ENCODE measurements at places on chromosomes 13 and 19.

- DNase-seq = no peak
Measured at GRCh38 chr13:95679722-95680121, 2.8 kb downstream of the DNAJC3 start.

DNA sequence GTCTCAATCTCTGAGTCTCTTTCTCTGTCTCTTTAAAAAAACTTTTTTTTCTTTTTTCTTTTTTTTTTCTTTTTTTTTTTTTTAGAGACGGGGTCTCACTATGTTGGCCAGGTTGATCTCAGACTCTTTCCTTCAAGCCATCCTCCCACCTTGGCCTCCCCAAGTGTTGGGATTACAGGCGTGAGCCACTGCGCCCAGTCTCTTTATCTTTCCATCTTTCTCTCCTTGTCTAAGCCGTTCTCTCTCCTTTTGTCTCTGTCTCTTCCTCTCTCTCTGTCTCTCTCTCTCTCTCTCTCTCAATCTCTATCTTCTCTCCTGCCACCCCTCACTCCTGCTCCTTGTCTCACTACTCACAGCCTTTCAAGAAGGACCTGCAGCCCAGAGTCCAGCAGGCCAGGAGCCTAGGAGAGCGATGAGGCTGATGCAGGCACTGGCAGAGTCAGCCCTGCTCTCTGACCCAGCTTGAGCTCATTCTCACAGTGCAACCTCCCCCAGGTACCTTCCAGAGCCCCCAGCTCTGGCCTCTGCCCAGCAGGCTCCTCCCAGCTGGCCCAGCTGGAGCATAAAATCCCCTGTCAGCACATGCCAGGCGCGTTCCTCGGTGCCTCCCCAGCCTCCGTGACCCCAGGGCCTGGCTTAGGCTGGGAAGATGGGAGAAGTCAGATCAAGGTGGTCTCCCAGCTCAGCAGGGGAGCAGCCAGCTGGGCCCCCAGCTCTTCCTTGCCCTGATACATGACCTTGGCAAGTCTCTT lies at the start of gene NPHS1:
NPHS1 (minus strand) TSS at position 476 of the 752 bp plus-strand sequence. CDS start 667 bp downstream, outside the sequence.
- no peak for DNase-seq

- DNase-seq = no peak
Measured at GRCh38 chr13:45242070-45242469, 41.2 kb upstream of the KCTD4 start.

DNA sequence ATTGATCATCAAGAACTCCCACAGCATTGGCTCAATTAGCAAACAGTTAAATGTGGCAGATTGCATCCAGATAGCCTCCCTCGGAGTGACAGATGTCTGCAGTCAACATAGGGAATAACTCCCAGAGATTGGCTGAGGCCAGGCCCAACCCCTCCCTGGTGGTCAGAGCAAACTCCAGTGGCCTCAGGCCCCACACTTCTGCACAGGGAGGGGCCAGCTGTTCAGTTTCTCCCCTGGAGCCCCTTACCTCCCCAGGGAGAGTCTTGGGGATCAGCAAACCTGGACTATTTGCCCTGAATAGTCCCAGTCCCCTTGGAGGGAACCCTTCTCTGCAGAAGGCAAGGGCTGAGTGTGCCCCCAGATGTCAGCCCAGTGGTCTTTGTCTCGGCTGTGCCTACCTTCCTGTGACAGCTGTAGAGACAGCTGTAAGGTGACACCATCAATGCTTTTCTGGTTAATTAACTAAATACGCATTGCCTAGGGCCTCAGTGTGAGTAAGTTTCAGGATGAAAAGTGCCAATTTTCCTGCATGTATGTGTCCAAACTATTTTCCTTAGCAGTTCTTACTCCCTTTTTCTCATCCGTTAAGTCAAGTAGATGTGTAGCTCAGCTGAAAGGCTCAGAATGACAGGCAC lies 102.7 kb upstream of the UQCRFS1 start:
- DNase-seq = no peak

Measured in activated CD4-positive, alpha-beta T cell treated with anti-CD3 and anti-CD28 coated beads for 1 hour (primary cell).